ENCODE measurements at places on chromosomes 3 and 15.

- DNase-seq = no peak
These were observed 27.8 kb downstream of the FAM43A start for GRCh38 chr3:194713299-194714136.

DNA sequence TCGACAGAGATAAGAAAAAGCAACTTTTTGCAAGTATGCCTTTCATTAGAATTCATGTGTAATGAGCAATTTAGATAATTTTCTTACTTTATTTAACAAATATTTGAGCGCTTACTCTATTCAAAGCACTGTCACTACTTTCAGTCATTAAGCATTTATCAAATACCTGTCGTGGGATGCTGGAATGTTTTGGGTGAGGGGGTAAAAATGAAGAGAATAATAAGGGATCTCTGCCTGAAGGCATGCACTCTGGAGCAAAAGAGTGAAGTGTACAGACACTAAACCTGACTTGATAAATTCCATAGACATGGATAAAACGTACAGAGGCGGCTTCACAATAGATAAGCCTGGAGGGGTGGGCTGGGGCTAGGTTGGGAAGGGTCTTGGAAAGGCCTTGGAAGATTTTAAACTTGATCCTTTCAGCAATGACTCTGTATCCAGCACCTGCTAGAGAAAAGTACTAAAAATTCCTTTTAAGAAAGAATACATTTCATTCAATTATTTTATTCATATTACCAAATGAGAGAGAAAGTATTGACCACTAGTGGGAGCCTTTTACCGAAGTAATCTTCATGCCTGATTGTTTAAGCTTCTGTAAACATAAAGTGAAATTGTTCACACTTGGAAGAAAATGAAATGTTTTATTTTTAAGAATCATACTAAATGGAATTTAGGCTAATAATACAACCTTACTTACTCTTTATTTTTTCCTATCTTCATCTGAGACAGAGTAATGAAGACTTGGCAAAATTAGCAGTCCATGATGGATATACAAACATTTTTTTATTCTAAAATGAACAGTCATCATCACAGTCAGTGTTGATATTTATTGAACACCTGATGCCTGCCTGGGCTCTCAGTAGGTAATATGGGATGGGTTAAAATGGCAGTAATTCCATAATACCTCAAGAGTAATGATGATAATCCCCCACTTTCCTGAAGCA is 113.2 kb downstream of the PPP2R3A start:
- peak; percentile 20 for DNase-seq

GRCh38 chr15:57348081-57348480 is 28.2 kb upstream of the CGNL1 start:
- no peak for DNase-seq

DNA sequence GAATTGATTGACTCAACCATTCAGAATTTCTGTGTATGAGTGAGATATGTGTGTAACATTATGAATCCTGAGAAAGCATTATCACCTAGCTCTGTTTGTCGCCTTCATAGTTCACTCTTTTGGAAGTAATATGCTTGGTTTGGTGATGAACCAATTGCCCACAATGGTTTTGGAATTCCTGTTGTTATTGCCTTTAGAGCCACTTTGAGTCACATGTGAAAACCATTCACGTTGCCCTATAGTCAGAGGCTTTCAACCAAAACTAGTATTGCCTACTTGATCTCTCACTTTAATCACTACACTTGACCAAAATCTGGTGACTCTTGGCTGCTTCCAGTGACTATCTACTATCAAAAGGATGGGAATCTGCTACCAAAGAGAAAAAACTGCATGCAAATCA is 78.2 kb upstream of the FLNB start:
- no peak for DNase-seq

DNA sequence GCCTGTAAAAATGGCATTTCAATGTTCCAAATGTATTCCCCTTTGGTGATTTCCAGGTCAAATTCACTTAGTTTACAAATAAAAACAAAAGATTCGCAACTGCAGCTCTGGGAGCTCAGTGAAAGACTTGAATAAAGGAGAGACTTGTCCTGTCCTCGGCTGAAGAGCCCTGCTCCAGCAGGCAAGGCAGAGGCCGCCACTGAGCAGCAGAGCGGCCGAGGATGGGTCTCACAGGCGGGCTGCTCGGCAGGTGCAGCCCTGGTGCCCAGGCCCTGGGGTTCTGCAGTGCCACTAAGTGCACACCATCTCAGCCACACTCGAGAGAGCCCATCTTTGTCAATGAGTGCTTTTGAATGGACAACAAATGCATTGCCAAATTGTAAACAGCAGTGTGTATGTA is 856.2 kb downstream of the AGBL1 start:
- no peak for DNase-seq

GRCh38 chr3:115512565-115513415 is 110.5 kb upstream of the GAP43 start:
- peak; percentile 42 for DNase-seq

DNA sequence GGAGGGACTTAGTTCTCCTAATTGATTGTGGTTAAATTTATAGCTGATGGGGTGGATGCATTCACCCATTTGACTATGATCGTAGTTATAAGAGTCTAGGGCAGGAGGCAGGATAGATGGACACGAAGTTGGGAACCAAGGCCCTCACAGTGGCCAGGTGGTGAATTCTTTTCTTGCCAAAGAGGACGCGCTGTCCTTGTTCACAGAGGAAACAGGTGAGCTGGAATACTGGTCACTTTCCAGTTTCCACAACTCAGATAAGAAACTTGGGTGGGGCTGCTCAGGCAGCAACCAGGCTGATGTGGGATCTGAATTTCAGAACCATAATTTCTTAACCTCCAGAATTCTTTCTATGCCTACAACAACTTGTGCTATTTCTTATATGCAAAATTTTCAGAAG is 34.0 kb upstream of the ICE2 start:
- no peak for DNase-seq
